ENCODE measurements at places on chromosomes 2 and 18.

GRCh38 chr2:15527074-15527739 lies 33.9 kb downstream of the NBAS start:
- no peaks in the 10 kb centered on the region for H3K4me1 ChIP-seq
- peak; percentile 67 for DNase-seq
- H3K27ac ChIP-seq: no peak overlapping the region
- no peaks in the 10 kb centered on the region for H3K36me3 ChIP-seq
- no peaks in the 10 kb centered on the region for H3K27me3 ChIP-seq

- H3K27me3 ChIP-seq: no peaks in the 10 kb centered on the region
- DNase-seq: no peak
- no peaks in the 10 kb centered on the region for H3K36me3 ChIP-seq
- H3K4me3 ChIP-seq: no peak overlapping the region
- H3K4me1 ChIP-seq: peaks cover 15% of the 10 kb centered on the region
Observed at GRCh38 chr18:46406539-46406932, 250.5 kb downstream of the LOXHD1 start.

DNA sequence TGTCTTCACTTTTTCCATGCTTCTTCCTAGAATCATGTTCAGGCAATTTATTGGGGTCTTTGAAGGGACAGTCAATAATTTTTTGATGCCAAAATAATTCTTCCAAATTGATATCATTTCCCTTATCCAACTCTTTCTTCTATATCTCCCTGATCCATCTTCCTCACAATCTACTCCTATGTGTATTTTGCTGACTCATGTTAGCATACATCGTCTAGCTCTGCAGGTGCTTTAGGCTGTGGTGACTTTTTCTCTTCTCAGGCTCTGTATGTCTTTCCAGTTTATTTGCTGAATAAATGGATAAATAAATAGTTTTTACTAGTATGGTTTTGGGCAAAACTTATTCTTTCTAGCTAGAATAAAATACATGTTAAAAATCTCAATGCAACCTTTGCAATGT lies 1650.9 kb upstream of the TMEFF2 start:
- no peaks in the 10 kb centered on the region for H3K27me3 ChIP-seq
- H3K36me3 ChIP-seq: no peaks in the 10 kb centered on the region
- DNase-seq: no peak
- no peaks in the 10 kb centered on the region for H3K4me1 ChIP-seq

DNA sequence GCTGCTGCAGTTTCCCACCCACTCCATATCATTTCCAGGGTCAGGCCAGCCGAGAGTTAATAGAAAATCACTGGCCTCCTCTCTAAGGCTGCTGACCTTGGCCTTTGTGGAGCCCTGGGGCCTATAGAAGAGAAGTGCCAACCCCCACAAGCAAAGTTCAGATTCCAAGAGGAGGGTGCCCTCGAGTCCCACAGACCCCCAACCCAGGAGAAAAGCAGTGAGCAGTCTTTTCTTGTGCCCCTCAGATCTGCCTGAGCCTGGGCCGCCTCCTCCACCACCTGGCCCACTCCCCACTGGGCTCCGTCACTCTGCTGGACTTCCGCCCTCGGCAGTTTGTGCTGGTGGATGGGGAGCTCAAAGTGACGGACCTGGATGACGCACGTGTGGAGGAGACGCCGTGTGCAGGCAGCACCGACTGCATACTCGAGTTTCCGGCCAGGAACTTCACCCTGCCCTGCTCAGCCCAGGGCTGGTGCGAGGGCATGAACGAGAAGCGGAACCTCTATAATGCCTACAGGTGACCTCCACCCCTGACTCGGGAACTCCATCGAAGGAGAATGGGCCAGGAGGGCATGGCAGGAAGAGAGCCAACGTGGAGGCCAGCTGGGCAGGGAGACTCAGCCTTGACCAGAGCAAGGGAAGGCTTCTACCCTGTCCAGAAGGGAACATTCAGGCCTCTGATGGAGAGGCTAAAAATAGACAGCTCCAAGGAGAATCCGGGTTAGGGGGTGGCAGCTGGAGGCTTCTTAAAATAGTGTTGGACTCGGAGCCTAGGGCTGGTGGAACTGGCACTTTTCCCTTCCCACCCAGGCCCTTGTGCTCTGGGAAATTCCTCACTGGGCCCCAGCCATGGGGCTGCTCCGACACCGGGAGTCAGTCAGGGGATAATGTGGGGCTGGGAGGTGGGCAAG lies 6.2 kb downstream of the PKDCC start:
- no peak for DNase-seq
- no peak overlapping the region for H3K4me3 ChIP-seq
- H3K27ac ChIP-seq: no peak overlapping the region
- H3K27me3 ChIP-seq: peaks cover under 1% of the 10 kb centered on the region
- H3K36me3 ChIP-seq: no peaks in the 10 kb centered on the region

DNA sequence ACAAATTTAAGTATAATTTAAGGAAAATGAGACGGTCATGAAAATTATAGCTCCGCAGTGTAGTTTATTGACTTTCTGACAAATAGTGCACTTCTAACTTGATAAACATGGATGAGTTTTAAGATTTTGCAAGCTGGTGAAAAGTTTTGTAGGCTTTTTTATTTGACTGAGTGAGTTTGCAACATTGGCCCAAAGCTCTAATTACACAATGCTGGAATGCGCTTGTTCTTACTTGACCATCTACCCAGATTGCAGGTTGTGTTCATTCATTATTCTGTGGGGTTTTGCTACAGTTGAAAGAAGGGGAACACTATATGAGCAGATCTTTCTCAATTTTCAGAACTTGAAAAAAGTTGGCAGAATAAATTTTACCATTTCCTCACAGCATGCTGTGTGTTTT lies 13.5 kb downstream of the SPOPL start:
- no peaks in the 10 kb centered on the region for H3K27me3 ChIP-seq

GRCh38 chr2:195364015-195364965 lies 292.7 kb upstream of the SLC39A10 start:
- H3K36me3 ChIP-seq: no peaks in the 10 kb centered on the region
- DNase-seq: no peak
- no peak overlapping the region for H3K27ac ChIP-seq
- H3K4me3 ChIP-seq: no peak overlapping the region
- H3K4me1 ChIP-seq: no peaks in the 10 kb centered on the region

GRCh38 chr2:232349546-232349945 lies 29.0 kb upstream of the ALPP start:
- H3K4me1 ChIP-seq: no peaks in the 10 kb centered on the region
- no peaks in the 10 kb centered on the region for H3K27me3 ChIP-seq
- no peak for DNase-seq
- H3K27ac ChIP-seq: no peak overlapping the region

DNA sequence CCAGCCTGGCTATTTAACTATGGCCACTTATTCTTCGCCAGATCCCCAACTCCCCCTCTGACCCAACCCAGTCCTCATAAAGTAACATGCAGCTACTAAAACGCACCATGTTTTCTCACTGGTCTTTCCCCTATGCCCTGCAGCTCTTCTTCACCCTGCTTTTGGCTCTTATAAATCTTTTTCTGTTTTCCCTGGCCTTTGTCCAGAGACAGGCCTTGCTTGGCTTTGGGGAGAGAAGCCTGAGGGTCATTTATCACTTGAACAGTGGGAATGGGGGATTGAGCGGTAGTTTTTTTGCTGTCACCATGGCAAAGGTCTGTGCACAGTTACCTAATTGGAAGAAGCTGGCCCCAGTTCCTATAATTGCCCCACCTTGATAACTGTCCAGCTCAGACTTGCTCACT lies 202.9 kb upstream of the NT5C1B start:
- no peaks in the 10 kb centered on the region for H3K27me3 ChIP-seq
- no peak for DNase-seq
- no peak overlapping the region for H3K27ac ChIP-seq
- no peak overlapping the region for H3K4me3 ChIP-seq
- no peaks in the 10 kb centered on the region for H3K4me1 ChIP-seq

DNA sequence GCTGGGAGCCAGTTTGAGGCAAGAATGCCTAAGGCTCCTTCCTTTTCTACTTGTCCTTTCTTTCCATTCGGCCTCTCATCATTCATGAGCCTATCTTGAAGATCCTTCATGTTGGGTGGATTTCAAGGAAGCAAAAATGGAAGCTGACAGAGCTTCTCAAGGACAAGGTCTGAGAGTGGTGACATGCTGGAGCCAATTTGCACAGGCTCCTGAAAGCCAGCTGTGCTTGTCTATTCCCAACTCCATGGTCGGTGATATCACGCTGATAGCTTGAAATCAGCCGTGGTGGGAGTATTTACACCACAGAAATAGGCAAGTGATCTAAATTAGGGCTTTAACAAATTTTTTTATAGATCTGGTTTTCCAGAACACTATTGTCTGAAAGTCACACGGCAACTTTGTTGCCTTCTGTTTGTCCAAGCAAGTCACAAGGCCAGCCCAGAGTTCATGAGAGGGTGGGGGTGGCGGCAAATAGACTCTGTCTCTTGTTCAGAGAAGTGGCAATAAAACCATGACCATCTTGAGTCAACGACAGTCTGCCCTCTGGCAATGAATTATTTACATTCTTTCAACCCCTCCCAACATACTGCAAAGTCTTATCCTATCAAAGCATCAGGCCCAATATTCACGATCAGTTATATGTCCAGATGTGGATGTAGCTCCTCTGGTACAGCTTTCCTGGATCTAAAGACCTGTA lies 49.9 kb upstream of the SLC35F5 start:
- peak; percentile 41 for DNase-seq
- H3K4me1 ChIP-seq: no peaks in the 10 kb centered on the region
- H3K27ac ChIP-seq: no peak overlapping the region
- H3K36me3 ChIP-seq: no peaks in the 10 kb centered on the region

DNA sequence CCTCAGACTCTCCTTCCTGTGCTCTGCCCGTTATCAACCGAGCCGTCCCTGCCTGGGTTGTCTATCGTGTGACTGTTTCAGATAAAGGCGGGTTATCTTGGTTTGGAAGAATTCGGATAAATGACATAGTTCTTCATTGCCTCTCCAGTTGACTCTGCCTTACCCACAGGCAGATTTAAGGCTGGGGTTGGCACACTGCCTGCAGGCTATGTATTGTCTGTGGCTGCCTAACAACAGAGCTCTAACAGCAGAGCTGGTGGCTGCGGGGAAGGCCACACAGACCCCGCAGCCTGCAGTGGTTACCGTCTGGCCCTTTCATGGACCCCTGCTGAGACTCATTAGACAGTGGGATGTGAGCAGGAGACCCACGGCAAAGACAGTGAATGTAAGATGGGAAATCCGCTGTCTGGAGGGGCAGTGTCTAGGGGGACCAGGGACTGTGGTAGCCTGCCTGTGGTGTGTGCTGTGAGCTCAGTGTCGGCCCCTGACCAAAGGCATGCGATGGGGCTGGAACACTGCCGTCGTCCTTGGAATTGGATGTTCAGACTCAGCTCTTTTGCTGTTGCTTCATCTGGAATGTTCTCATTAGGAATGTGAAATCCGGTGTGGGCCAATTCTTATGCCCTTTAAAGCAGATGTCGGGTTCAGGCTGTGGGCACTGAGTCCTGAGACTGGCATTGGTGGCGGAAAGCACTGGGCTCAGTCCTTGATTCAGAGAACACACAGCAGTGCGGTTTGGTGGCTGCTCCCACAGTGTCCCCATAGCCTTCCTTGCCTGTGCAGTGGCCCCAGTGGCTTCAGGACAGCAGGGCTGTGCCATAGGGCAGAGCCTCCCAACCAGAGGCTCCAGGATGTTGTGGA lies 44.5 kb downstream of the SH3RF3 start:
- peak; percentile 74 for DNase-seq
- H3K36me3 ChIP-seq: no peaks in the 10 kb centered on the region
- H3K4me1 ChIP-seq: peaks cover 2% of the 10 kb centered on the region
- H3K27ac ChIP-seq: no peak overlapping the region

DNA sequence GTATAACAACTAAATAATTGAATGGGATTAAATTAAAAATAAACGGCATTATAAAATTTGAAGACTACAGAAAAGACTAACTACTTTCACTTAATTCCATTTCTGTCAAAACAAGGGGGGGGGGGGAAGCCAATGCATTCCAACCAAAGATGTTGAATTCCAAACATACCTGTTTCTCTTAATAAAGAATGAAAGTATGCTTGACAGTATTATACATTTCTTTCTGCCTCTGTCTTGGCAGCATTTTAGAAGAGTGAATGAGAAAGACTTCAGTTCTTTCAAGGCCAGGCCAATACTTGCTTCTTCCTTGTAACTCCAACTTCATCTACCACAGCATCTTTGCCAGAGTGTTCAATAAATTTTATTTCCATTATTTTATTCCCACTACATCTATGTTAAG lies 65.9 kb downstream of the PDE11A start:
- no peaks in the 10 kb centered on the region for H3K27me3 ChIP-seq
- H3K27ac ChIP-seq: no peak overlapping the region
- no peaks in the 10 kb centered on the region for H3K4me1 ChIP-seq
- H3K36me3 ChIP-seq: no peaks in the 10 kb centered on the region
- DNase-seq: no peak

- H3K4me3 ChIP-seq: no peak overlapping the region
- H3K4me1 ChIP-seq: no peaks in the 10 kb centered on the region
- no peak for DNase-seq
Observed at GRCh38 chr2:102435741-102436140, 12.8 kb downstream of the IL18RAP start.

- H3K27ac ChIP-seq: peak overlapping the region; percentile 54
- DNase-seq: peak; percentile 92
- H3K4me3 ChIP-seq: no peak overlapping the region
Observed at GRCh38 chr18:44938720-44939665, 258.3 kb downstream of the SETBP1 start.

GRCh38 chr18:1062588-1062987 lies 157.9 kb downstream of the ADCYAP1 start:
- H3K36me3 ChIP-seq: no peaks in the 10 kb centered on the region
- H3K4me1 ChIP-seq: no peaks in the 10 kb centered on the region
- peak; percentile 71 for DNase-seq
- no peak overlapping the region for H3K27ac ChIP-seq
- no peak overlapping the region for H3K4me3 ChIP-seq
